HCT116 (cell line): ENCODE measurements at places on chromosomes 1 and 21. TPM values are rescaled to one million over a fixed set of nuclear protein-coding genes. Genes with fewer than 3 reads are reported as not detected.

GRCh38 chr1:162974810-162975209, 94.4 kb upstream of the RGS4 start:
- no peak for DNase-seq

GRCh38 chr21:45303091-45303615, 15.5 kb upstream of the POFUT2 start:
- no peak for DNase-seq

GRCh38 chr1:47837056-47837830, 159.9 kb downstream of the TRABD2B start:
- no peak for DNase-seq

GRCh38 chr1:9442986-9443385, 96.3 kb upstream of the SLC25A33 start:
- DNase-seq = no peak

DNA sequence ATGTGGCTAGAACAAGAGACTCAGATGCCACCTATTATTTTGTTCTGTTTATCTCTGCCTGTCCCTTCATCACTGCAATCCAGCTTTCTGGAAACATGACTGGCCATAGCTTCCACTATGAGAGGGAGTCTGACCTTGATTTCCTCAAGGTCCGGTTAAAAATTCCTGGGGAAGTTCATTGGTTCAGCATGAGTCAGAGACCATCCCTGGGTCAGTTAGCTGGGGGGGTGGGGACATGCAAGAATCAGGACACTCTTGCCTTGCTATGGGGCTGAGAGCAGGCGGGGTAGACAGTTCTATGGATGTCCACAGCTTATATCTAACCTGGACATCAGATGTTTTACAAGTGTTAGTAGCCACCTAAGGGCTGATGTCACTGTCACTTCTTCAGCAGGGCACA, 81.1 kb downstream of the TENT5C start:
- DNase-seq = no peak

DNA sequence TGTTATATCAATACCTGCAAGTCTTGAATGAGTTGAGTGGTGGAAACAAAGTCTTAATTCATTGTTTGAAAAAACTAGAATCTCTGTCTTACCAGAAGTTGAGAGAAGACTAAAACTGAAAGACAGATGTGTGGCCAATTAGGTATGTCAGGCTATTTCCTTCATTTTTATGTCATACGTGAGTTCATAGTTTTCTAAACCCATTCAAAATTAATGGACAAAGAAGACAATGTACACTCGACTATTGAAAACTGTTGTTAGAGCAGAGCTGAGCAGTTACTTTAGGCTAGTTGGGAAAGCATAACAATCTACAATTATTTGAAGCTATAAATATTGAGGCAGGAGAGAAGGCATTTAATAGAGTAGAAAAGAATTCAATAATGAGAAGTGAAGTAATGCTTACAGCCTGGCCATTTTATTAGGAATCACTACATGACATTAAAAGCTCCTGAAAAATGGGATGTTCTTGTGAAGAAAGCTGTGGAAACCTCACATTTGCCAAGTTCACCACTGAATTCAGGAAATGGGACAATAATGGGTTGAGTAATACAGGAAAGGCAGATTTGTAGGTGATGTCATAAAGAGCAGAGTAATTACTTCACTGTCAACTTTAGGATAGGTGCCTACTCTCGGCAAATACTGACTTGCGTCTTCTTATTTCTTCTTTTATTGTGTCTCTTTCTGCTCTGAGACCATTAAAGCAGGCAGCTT, 204.4 kb downstream of the PLA2G4A start:
- no peak for DNase-seq

Gene FAM163A
- not detected for total RNA-seq

Gene CHTOP
- 110 TPM for total RNA-seq

Gene DIRAS3
- total RNA-seq = 1.9 TPM
